Fibroblast of mammary gland (primary cell): ENCODE measurements at places on chromosomes 6 and 20.

DNA sequence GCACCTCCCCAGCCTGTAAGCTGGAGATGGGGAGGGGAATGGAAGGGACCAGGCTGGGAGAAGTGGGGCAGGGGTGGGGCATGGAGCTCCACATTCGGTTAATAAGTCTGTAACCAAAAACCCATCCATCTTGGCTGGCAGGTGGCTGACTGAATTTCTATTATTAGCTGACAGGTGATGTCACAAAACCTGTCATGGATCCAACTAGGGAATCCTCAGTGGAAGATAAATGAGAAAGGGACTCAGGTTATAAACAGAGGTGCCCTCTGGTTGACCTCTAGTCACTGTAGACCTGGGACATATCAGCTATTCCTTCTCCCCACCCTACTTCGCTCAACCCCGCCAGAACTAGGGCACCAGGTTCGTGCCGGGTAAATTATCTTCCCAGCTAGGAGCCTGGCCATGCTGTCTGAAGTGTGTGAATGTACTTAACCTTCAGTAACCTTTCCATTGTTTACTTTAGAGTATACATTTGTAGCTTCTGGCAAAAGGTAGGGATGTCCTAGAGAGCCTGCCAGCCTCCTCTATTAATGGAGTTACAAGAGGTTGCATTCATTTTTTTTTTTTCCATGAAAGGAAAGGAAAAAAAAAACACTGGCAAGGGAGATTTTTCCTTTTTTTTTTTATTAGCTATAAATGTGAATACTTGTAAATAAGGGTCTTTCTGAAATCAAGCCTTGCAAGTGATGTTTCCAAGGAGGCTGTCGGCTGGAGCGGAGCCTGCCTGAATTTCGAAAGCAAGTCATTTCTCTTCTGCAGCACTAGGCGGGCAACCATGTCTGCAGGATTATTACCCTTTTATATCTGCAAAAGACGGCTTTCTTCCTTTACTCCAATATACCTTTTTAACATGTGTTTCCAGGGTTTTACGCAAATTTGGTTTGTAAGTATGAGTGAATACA is 135.9 kb downstream of the TMEM242 start:
- DNase-seq: no peak

GRCh38 chr20:42193119-42193518 is 574.9 kb upstream of the CHD6 start:
- no peak for DNase-seq

GRCh38 chr6:22300273-22300998 is 3.6 kb upstream of the PRL start:
- DNase-seq: no peak

DNA sequence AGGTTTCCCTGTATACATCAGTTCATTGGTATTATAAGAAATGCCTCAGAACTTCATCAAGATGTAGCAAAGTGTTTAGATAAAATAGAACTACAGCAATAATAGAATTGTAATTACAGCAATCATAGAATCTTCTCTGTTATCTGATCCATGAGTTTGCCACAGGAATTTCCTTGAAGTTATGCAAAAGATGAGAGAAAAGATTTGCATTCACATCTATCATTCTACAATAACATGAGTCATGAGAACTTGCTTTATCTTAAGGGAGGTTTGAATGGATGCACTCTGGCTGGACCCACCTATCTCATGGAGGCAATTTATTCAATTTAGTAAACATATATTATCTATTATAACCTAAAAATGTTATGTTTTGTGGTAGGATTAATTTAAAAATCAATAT is 329.8 kb upstream of the EPHA7 start:
- peak; percentile 11 for DNase-seq

DNA sequence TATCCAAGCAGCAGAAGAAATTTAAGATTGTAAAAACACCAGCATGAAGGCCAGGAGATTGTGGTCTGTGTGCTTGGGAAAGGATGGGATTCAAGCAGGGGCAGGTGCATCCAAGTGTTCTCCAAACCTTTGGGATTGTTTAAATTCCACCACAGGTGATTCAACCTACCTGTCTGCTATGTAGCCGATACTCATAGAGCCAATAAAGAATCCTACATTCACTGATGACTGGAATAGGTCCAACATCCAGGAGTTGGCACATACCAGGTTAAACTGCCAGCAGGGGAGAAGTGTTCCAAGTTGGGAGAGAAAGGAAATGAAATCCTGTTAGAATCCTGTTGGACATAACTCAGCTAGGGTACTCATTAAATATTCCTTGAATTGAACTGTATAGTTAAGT is 2.2 kb downstream of the SLC22A2 start:
- DNase-seq: no peak

DNA sequence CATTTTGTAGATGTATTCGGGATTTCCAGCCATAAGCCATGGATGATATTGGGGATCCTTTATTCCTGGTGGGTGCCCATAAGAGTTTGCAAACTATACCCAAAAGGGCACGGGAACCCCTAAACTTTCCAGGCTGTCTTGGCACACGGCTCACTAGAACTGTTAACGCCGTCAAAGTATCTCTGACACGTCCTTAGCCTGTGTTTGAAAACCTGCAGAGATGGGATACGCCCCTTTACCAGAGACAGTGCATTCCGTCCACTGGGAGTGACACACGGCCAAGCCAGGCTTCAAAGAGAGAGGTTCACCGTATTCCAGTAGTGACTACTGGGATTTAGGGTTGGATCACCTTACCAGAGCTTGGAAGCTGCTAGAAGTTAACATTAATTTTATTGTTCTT is 95.0 kb downstream of the THBS2 start:
- peak; percentile 33 for DNase-seq

- DNase-seq: no peak
These were observed 58.6 kb downstream of the CDH22 start for GRCh38 chr20:46249671-46250070.

GRCh38 chr6:81762132-81762531 is 9.7 kb upstream of the TENT5A start:
- DNase-seq: peak; percentile 72

DNA sequence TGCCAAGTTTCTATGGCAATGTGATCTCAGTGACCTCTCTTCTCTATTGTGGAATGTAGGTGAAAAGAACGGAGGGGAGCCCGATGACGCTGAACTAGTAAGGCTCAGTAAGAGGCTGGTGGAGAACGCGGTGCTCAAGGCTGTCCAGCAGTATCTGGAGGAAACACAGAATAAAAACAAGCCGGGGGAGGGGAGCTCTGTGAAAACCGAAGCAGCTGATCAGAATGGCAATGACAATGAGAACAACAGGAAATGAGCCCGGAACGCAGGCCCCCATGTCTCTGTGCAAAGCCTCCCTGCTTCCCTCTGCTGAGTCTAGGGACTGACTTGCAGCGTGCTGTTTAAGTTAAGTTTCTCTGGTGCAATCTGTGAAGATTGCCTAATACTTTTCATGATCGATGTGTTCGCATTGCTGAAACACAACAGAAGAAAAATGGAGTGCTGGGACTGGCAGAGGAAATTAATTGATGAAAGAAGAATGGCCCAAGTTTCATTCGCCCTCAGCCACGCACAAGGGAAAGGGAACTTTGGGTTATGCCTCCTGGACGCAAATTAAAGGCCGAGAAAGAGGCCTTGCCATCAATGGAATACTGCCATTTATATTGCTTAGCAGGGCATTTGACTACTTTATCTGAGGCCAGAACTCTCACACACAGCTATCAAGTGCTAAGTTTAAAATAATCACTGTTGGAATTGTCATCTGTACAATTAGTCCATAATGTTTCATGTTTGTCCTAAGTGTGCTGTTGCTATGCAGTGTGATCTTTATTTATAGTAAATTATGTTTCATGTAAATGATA is 146.4 kb downstream of the AKAP7 start:
- peak; percentile 23 for DNase-seq

- DNase-seq: no peak
These were observed 20.7 kb upstream of the CGA start for GRCh38 chr6:87115402-87116135.

GRCh38 chr20:63014287-63014686 is 7.5 kb upstream of the BHLHE23 start:
- no peak for DNase-seq

- no peak for DNase-seq
These were observed 31.7 kb downstream of the WRNIP1 start for GRCh38 chr6:2796861-2797260.

- DNase-seq: no peak
These were observed 553.8 kb upstream of the JAG1 start for GRCh38 chr20:11227602-11228001.

GRCh38 chr20:46031014-46031569 is 2.1 kb downstream of the SLC12A5 start:
- DNase-seq: no peak

- no peak for DNase-seq
These were observed 36.8 kb downstream of the SLC13A3 start for GRCh38 chr20:46614503-46614902.

DNA sequence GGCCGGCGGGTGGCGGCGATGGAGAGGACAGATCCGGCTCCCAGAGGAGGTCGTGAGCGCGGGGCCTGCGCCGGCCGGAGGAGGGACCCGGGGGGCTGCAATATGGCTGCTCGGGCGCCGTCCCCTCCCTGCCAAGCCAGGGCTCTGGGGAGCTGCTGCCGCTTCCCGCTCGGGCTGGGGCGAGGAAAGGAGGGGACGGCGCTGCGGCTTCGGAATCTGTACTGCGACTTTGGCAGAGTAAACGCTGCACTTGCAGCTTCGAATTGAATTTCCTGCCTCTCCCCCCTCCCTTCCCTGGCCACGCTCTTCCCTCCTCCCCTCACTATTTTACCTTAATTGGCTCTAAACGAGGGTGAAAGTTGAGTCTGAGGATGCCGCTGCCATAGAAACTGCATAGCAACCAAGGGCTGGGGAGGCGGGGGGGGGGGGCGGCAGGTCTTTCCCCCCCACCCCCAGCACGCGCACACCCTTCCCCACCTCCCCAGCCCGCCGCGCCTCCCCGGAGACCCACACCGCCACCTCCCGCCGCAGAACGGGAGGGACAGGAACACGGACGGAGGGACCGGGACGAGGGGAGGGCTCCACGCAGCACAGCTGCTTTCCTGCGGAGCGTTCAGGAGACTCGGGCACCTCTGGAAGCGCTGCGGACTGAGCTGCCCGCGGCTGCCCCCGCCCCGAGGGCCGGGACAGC is 93.9 kb downstream of the RNASET2 start:
- no peak for DNase-seq

- no peak for DNase-seq
These were observed 34.3 kb upstream of the TCF21 start for GRCh38 chr6:133854364-133855275.

GRCh38 chr6:11218538-11219399 is 13.7 kb downstream of the NEDD9 start:
- no peak for DNase-seq

DNA sequence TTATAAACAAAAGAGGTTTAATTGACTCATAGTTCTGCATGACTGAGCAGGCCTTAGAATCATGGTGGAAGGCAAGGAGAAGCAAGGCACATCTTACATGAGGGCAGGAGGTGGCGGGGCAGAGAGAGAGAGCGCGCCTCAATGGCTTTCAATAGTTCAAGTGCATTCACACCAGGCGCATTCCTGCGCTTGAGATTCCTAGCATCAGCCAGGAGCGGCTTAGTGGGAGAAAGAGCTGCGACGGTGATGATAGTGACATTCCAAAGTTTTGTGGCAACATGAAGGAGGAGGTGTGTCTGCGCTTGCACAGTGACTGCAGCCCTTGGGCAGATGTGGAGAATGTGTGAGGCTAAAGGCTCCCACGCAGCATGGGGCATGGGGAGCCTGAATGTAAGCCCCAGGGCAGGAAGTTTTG is 25.0 kb upstream of the EMILIN3 start:
- no peak for DNase-seq

DNA sequence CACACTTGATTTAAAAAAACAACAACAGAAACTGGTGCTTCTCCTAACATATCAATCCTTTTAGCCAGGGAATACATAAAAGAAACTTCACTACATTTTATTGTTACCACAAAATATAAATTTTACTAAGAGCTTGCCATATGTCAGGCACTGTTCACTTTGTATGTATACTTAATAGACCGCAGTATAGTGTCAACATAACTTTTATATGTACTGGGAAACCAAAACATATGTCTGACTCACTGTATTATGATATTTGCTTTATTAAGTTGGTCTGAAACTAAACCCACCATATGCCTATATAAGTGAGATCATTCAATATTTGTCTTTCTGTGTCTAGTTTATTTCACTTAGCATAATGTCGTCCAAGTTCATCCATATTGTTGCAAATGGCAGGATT is 108.4 kb downstream of the KLHL32 start:
- no peak for DNase-seq

DNA sequence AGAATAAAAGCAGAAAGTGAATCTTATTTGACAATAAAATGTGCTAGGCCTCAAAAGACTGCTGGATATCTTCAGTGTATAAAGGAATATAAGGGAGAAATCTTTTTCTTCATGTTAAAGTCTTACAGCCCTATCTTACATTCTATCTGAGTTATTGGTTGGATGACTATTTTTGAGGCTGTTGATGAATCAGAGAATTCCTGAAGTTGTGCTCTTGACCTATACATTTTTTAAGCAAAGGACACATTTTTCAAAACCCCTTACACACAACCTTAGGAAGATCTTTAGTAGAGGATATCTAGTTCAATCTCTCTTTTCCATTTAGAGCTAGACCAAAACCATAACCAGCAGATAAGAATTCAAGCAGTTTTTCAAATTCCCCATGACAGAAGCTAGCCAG is 10.9 kb upstream of the CGA start:
- DNase-seq: no peak

DNA sequence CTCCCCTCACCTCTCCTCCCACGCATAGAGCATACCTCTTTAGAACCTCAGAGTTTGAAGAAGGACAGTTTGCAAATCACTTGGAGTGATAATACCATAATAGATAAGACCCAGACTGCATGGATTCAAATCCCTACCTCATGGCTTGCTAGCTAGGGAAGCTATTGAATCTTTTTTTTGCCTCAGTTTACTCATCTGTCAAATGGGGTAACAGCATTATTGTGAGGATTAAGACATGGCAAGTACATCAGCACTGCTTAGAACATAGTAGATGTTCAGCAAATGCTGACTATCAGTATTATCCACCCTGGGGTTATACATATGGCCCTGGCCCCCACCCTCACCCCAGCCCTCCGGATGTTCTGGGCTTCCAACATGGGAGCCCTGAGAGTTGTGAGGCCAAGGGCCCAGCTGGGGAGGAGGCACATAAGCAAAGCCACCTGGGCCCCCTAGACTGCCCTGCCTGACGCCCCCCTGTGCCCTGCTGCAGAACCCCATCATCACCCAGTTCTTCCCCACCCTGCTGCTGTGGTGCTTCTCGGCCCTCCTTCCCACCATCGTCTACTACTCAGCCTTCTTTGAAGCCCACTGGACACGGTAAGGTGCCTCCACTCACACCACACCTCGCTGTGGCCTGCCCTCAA is 9.1 kb upstream of the CAPN11 start:
- no peak for DNase-seq

- no peak for DNase-seq
These were observed 37.1 kb upstream of the B4GALT5 start for GRCh38 chr20:49750611-49751396.

- peak; percentile 55 for DNase-seq
These were observed 8.6 kb downstream of the AARS2 start for GRCh38 chr6:44304282-44305199.

- no peak for DNase-seq
These were observed 41.0 kb downstream of the SAMD5 start for GRCh38 chr6:147549531-147549930.

GRCh38 chr6:55174211-55175026 is at the start of gene HCRTR2:
TSS of gene HCRTR2 (plus strand) at chr6:55174515. CDS start at chr6:55174588, 73 bp downstream.
- no peak for DNase-seq

- DNase-seq: peak; percentile 18
These were observed 23.9 kb downstream of the EDN1 start for GRCh38 chr6:12313992-12314589.
